ENCODE measurements at places on chromosomes 4 and X.

DNA sequence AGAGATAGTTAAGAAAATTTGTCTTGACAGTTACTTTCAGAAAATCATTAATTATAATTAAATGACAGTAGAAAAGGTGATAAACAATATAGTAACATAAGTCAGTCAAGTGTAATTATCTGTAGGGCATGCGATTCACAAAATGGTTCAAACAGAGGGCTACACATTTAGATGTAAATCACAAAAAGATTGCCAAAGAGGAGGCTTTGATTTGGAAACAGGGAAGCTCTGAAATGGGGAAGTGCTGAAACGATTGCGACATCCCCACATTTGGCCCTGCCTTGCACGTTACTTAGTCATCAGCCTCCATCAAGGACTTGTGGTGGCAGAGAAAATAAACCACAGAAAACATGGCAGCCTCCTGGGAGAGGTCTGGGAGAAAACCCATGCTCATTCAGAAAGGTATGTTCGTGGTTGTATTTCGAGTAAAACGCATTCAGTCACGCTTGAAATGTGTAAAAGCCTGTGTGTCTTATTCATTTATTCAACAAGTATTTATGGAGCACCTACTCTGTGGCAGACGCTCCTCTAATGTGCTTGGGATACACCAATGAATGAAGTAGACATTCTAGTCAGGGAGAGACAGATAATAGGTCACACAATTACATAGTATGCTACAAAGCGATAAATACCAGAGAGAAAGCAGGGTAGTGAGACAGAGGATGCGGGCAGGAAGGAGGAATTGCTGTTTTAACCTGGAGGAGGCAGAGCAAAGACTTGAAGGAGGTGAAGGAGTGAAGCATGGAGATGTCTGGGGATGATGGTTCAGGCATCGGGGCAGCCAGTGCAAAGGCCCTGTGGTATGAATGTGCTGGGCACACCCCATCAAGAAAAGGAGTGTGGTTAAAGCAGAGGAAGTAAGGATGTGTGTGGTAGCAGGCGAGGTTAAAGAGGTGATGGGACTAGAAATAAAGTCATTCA lies 7.8 kb downstream of the RBM47 start:
- DNase-seq, result no peak

DNA sequence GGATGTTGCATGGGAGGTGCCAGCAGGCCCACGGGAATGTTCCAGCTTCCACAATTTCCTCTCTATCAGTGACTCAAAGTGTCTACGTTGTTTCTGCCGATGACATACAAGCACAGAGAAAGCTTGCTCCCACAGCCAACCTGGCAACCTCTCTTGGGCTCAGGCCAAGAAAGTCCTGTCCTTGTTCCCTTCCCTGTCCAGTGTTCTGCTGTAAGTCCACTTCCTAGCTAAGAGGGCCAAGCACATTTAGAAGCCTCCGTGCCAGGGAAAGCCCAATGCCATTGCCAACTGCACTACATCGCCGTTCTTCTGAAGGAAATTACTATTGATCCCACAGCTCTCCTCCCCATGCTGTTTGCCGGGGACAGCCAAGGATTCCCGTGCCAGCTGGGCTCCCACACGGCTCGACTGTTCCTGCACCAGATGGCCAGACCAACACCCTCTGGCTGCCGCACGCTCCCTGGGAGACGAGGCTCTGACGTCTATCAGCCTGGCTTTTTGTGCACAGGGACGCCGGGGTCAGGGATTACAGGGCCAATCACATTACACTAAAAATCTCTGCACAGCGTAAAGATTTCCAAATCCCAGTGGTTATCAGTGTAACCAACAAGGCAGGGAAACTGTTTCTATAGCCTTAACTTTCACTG lies 284.0 kb downstream of the BCOR start:
- no peak for DNase-seq

DNA sequence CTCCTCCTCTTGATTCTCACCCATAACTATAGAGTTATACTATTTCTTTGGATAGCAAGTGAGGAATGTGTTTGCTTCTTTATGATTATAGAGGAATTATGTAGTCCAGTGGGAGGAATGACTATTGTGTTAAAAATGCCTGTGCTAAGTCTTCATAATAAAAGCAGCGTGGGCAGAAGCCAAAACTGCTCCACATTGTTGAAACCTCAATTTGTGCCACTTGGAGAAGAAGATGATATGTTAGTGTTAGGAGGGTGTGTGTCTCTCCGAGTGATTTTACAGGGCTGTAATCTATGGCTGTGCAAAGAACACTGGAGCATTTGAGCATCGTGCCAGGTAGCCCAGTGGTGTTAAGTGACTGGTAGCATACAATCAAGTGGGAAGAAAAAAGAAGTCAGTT lies 74.3 kb downstream of the FRAS1 start:
- DNase-seq, result no peak

DNA sequence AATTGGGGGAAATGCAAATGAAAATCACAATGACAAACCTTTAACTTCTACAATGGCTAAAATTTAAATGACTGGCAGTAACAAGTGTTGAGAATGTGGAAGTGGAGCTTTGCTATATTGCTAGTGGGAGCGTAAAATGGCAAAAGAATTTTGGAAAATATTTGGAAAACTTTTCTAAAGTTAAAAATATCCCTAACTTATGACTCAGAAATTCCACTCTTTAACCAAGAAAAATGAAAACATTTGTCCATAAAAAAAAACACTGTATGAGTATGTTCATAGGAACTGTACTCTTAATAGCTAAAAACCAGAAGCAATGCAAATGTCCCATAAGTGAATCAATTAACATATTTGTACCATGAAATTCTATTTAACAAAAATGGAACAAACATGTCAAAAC lies 3.6 kb downstream of the TBCK start:
- no peak for DNase-seq

- DNase-seq, result no peak
Measured at GRCh38 chr4:88148560-88148959, 9.9 kb downstream of the ABCG2 start.
